H54 (cell line): ENCODE measurements at places on chromosomes 12 and 14.
A peak's percentile ranks its signal among the peaks of the same experiment; 100 is the strongest.

GRCh38 chr14:64220466-64220865 lies 73.7 kb downstream of the ESR2 start:
- no peak for DNase-seq

DNA sequence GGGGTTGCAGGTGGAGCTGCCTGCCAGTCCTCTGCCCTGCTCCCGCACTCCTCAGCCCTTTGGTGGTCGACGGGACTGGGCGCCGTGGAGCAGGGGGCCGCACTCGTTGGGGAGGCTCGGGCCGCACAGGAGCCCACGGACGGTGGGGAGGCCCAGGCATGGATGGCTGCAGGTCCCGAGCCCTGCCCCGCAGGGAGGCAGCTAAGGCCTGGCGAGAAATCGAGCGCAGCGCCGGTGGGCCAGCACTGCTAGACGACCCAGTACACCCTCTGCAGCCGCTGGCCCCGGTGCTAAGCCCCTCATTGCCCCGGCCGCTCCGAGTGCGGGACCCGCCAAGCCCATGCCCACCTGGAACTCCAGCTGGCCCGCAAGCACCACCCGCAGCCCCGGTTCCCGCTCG lies 221.8 kb downstream of the BTG1 start:
- no peak for DNase-seq

- DNase-seq = no peak
These were observed 178.1 kb upstream of the DDHD1 start for GRCh38 chr14:53331247-53331646.

- no peak for DNase-seq
These were observed 1.4 kb upstream of the ARHGEF40 start for GRCh38 chr14:21068521-21069387.

GRCh38 chr12:71046215-71046614 lies 111.6 kb downstream of the TSPAN8 start:
- no peak for DNase-seq

GRCh38 chr12:106096376-106096775 lies 42.4 kb downstream of the NUAK1 start:
- DNase-seq = no peak

DNA sequence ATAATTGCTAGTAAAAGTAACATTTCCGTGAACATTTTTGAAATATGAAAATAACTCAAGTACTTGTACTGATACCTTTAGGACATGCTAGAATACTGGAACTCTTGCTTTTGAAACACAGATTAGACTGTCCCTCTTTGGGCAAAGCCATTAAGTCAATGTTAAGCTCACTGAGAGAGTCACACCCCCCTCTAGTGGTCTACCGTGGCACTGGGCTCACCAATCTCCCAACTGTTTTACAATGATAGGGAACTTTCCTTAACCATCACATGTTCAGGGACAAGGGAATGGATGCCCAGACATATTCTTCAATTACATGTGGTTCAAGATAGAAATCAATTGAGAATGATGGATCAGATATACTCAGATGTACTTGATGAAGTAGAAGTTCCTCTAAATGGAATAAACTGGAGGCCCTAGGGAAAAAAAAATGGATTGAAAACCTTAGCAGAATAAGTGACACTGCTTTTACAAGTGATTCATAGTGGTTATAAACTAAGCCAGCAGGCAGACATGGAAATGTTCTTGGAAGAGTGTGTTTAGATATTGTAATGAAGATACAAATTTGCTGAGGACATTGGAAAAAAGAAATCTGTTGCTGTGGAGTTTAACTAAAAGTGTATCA lies 17.8 kb downstream of the NANOG start:
- peak; percentile 44 for DNase-seq

- DNase-seq = no peak
These were observed 85.1 kb upstream of the C14orf180 start for GRCh38 chr14:104494483-104494882.

GRCh38 chr12:82682851-82683261 lies 3.9 kb upstream of the TMTC2 start:
- DNase-seq = no peak

- no peak for DNase-seq
These were observed 42.5 kb upstream of the CATSPERB start for GRCh38 chr14:91774140-91775096.

- DNase-seq = no peak
These were observed 8.4 kb upstream of the CIT start for GRCh38 chr12:119885549-119885948.

DNA sequence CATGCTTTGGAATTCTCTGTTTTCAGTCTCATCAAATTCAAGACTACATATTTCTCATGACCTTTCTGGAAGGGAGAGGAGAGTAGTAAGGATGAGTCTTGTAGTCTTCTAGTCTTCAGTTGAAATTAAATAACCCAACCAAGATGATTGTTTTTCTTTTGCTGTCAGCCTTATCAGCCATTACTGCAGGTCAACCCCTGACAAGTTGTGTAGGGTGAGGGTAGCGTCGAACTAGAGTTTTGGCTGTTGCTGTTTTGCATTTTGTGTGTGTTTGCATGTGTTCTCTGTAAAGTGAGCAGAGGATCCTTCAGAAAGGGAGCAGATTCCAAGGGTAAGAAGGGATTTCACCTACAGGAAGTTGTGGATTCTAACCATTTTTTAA lies 28.4 kb downstream of the DIP2B start:
- DNase-seq = no peak

DNA sequence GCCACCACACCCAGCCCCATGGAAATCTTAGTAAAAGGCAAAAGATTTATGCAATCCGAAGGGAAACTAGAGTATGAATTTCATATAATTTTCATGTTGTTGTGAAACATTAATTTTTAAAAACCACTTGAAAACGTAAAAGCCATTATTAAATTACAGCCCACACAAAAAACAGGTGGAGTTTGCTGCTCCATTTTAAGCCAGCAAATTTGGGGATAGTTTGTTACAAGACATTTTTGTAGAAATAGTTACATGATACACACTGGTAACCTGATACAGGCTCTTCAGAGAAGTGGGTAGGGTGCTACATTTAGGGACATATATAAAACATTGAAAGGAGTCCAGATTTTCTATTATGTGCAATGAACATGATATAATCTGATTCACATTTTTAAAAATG lies 17.6 kb downstream of the GNPTAB start:
- no peak for DNase-seq

GRCh38 chr12:106273491-106273890 lies 25.7 kb upstream of the CKAP4 start:
- DNase-seq = no peak

DNA sequence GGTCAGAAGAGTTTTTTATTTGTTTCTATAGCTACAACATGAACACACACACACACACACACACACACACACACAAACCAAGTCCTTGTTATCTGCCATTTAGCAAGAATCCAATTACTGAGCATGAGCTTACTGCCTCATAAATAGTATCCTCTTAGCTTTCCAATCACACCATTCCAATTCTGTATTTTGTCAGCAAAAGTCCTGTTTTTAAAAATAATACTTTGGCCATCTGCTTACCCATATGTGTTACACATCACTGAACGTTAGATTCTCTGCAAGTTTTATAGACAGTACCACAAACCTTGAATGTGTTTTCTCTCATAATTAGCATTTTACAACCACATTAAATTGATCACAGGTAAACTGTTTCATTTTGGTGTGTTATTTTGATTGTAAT lies 1905.4 kb upstream of the FLRT2 start:
- no peak for DNase-seq

DNA sequence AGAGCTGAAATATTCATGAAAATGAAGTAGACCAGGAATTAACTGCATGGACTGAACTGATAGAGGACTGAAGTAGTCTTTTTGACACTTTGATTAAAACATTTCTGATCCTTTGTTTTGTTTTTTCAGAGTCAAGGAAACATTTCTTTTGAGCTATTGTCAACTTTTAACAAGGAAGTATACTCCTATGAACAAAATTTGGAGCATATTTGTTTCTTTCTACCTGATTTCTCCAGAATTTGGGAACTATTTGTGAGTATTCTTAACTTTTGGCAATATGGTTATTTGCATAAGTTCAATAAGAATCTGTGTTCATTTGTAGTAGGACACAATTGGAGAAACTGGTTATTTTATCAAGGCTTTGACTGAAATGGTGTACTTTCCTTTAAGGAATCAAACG lies 71.3 kb upstream of the HECTD1 start:
- DNase-seq = no peak

DNA sequence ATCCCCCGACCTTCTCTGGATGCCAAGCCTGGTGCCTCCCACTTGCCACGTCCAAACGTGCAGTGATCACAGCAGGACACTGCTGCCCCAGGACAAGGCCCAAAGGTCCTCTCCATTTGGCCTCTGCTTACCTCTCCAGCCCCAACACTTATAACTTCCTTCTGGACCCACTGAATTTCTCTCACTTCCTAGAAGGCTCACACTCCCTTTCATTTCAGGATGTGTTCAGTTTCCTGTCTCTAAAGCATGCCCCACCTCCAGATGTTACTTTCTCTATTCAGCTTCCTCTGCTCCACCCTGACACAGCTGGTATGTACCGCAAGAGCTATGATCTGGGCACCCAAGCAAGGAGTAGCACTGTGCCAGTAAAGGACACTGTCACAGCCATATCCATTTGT lies 33.0 kb downstream of the CDKL1 start:
- DNase-seq = no peak

DNA sequence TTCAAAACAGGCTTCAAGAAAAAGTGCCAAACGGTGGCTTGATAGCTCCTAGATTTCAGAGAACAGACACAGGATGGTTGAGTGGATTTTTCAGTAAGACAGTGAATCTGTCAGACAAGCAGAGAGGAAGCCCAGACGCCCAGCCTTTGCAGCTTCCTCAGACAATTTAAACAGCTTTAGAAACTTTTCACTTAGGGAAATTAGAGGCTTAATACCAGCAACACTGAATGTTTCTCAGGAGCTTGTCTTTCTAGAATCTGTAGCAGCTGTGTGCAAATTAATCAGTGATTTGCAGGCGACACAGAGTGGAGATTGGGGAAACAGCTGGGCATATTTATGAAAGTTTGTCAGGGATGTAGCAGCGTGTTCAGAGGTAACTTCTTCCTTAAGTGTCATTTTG lies 362.1 kb downstream of the GALC start:
- no peak for DNase-seq

DNA sequence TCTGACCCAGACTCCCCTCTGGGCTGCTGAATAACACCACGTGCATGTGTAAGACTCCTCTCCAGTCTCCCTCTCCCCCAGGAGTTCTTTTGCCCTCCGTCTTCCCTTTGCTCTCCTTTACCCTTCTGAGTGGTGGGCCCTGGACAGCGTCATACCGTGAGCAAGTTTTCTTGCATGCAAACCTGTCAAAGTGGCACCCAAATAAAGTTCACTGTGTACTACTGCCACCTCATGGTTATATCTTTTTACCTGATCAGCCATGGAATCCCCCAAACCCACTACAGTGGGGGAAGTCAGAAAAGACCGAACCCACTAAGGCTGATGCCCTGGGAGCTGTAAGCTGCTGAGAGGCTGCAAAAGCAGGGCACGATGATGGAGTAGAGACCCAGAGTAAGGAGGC lies 131.1 kb upstream of the VRK1 start:
- DNase-seq = no peak

- DNase-seq = no peak
These were observed 73.2 kb downstream of the SLC2A13 start for GRCh38 chr12:40032433-40033241.

DNA sequence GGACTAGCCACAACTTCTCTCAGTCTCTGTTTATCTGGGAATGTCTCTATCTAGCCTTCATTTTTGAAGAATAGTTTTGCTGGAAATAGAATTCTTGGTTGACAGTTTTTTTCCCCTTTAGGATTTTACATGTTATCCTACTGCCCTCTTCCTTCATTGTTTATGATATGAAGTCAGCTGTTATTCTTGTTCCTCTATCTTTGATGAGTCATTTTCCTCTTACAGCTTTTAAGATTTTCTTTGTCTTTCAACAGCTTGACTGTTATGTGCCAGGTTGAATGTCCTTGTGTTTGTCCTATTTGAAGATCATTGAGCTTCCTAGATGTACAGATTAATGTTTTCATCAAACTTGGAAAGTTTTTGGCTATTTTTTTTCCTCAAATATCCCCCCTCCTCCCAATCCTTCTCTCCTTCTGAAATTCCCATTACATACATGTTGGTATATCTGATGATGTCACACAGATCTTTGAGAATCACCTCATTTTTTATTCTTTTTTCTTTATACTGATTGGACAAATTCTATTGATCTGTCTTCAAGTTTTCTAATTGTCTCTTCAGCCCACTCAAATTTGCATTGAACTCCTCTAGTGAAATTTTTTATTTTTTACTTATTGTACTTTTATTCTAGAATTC lies 4.5 kb upstream of the GOLGA5 start:
- DNase-seq = no peak

DNA sequence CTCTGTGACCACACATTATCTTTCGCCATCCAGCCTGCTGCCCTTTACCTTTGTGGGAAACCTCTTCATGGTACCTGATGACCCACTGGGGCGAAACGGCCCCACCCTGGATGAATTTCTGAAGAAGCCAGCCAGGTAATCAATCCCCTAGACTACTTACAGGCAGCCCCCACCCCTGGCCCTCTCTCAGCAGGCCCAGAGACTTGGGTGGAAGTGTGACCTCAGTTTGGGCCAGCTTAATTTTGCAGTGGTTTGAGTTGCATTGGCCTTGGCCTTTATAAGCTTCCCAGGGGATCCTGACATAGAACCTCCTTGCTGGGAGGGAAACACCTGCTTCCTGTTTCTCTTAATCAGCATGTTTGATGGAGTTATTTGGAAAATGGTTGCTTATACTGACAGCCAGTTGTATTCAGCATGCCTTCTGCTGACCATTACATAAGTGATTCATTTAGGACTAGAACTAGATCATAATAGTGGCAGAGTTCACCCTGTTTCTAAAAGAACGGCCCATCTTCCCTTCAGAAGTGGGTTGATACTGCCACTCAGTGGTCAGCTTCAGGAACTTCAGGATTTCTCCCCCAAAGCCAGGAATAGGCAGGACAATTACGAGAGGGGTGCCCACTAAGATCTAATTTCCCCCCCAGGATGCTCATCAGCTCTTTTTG lies 6.1 kb downstream of the SDR39U1 start:
- DNase-seq = peak; percentile 49

GRCh38 chr12:106309671-106310505 lies 7.4 kb downstream of the TCP11L2 start:
- DNase-seq = peak; percentile 15

GRCh38 chr14:31960039-31960438 lies 117.1 kb upstream of the ARHGAP5 start:
- no peak for DNase-seq

DNA sequence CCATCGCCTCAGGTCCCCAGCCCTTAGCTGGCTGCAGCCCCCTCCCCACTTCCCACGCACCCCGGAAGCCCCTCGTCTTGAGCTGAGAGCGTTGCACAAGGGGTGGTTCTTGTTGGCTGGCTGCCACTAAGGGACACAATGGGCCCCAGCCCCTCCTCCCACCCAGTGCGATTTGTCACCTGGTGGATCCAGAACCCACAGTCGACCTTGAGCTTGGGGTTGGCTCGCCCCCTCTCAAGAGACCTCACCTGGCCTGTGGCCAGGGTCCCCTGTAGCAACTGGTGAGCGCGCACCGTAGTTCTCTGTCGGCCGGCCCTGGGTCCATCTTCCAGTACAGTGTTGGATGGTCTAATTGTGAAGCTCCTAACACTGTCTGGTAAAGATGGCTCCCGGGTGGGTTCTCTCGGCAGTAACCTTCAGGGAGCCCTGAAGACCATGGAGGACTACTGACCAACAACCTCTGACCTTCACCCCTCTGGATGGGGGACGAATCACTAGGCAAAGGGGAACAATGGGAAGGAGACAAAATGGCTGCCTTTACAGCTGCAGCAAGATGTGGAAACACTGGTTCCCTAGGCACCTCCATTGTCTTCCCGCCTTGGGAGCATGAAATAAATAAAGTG lies 6.6 kb downstream of the PHB2 start:
- DNase-seq = no peak

- DNase-seq = no peak
These were observed 25.3 kb downstream of the HRK start for GRCh38 chr12:116855744-116856470.
